ENCODE measurements at places on chromosomes 2 and 18. TPM values are rescaled to one million over a fixed set of nuclear protein-coding genes. Genes with fewer than 3 reads are reported as not detected.

GRCh38 chr2:52135235-52135634, 1103.3 kb upstream of the NRXN1 start:
- DNase-seq = no peak

- no peak for DNase-seq
Measured at GRCh38 chr2:230158468-230158867, 61.3 kb downstream of the SP110 start.

- DNase-seq = no peak
Measured at GRCh38 chr18:44520981-44521667, 159.6 kb upstream of the SETBP1 start.

DNA sequence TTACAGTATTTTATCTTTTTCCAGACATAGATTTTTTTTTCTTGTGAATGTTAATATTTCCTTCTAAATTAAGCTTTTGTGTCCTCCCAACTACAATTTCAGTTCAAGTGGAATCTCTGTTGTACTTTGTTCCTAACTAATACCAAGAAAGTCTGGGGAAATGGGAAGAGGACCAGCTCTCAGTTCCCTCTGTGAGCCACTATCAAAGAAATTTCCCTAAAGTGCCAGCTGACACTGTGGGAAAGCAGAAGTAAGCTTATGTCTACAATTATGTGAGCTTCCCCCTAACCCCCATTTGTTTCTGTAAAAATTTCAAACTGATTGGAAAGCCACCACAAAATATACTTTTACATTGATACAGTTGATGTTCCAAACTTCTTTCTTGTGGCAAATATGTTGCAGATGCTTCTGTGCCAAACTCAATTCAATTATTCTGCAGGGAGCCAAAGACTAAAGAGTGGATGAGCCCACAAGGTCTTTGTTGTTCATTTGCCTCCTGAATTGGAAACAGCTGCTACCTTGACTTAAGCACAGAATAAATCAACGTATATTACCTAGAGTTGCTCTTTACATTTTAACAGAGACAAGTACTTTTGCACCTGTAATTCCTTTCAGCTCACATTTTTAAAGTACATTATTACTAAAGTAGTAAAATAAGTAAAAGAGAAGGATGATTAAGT, 306.6 kb downstream of the PTH2R start:
- no peak for DNase-seq

DNA sequence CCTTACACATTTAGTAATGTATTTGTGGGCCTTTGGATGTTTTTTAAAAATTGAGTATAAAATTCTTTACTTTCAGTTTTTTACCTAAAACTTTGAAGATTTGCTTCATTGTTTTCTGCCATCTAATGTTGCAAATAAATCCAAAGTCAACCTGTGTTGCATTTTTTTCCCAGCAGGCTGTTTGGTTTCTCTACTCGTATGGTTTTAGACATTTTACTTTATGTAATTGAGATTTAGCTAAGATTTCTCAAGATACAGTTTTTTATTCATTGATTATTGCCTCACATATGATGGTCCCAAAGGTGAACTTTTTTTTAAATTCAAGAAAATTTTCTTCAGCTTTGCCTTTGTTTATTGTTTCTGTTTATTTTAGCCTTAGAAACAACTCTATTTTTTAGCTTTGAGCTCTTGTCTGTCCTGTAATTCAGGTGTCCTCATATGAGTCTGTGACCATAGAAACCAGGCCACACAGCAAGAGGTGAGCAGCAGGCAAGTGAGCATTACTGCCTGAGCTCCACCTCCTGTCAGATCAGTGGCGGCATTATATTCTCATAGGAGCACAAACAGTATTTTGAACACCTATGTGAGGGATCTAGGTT, 53.4 kb upstream of the TBR1 start:
- DNase-seq = no peak

DNA sequence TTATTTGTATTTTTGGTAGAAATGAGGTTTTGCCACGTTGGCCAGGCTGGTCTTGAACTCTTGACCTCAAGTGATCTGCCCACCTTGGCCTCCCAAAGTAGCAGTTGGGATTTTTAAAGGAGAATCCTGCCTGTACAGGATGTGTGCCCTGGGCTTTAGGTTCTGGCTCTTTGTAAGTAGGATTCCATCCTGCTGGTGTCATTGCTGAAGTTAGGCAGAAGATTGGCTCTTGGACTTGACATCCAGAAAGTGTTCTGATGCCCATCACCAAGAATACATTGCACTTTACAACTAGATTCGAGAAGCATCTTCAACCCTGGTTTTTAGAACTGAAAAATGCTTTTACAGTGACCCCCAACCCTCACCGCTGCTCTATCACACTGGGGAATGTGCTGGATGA, 4.4 kb upstream of the TWIST2 start:
- no peak for DNase-seq

Gene UBR3
- 30.1 TPM for total RNA-seq

GRCh38 chr2:111706481-111707001, 177.5 kb downstream of the ANAPC1 start:
- no peak for DNase-seq

GRCh38 chr2:100818606-100819369, 1.2 kb upstream of the NPAS2 start:
- DNase-seq = peak; percentile 71

DNA sequence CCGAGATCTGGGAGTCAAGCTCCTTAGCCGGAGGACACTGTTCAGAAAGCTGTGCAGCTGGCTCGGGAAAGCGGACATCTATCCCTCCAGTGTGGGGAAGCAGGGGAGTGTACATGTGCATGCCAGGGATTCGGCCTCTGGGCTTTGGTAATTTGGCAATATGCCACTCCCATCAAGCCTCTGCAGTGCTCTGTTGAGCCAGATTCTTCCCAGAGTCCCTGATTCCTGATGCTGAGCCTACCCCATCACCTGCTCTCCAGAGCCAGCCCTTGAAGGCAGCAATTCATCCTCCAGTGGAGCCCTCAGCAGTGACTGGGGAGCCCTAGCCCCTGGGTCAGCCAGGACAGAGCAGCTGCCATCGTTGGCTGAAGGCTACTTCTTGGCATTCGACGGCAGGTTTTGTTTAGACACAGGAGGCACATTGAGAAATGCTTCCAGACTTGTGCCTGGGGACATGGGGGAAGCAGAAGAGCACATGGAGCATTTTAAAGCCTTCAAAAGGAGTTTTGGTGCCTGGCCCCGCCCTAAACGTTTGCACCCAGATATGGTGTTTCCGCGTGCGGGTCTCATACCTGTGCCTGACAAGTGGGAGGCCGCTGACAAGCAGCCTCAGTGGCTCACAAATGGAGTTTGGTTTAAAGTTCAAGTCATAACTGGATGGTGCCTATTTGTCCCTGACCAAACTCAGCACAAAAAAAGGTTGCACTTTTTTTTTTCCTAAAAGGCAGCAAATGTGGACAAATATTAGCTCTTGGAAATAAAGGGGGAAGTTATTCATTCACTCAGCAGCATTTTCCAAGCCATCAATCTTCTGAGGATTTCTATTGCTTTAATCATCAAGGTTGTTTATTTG, 272.8 kb downstream of the CYRIA start:
- no peak for DNase-seq
